ENCODE measurements at places on chromosomes 16 and 17.

- DNase-seq = peak; percentile 5
Measured at GRCh38 chr17:65677932-65678331, 116.5 kb upstream of the AXIN2 start.

- DNase-seq = no peak
Measured at GRCh38 chr17:31457391-31458234, 66.1 kb downstream of the RAB11FIP4 start.

GRCh38 chr16:66144641-66145040 is 221.8 kb upstream of the CDH5 start:
- DNase-seq = no peak

DNA sequence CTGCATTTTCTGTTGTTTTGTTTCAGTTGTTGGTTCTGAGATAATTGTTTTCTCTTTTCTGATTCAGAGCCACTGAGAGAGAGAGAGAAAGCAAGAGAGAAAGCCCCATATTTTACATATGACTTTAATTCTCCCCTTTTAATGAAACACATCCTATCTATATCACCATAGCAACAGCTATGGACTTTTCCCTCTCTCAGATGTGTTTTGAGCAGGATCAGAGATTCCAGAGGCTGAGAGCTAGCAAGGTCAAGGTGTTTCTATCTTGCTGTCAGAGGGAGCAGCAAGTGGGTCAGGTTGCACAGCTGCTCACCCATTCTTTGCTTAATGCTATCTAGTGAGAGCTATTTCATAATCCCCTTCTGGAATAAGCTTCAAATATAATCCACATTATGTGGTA is 415.9 kb downstream of the CA10 start:
- DNase-seq = no peak

- DNase-seq = peak; percentile 60
Measured at GRCh38 chr17:81966343-81967243, 5.6 kb upstream of the NOTUM start.
